ENCODE measurements at places on chromosomes 6 and 20.

- DNase-seq, result no peak
Measured at GRCh38 chr6:47159763-47160162, 117.6 kb upstream of the ADGRF1 start.

- no peak for DNase-seq
Measured at GRCh38 chr6:91633374-91634111, 1046.7 kb upstream of the MAP3K7 start.

- no peak for DNase-seq
Measured at GRCh38 chr6:132021552-132022375, 70.6 kb upstream of the CCN2 start.

GRCh38 chr6:55694148-55694547, 115.2 kb upstream of the HMGCLL1 start:
- DNase-seq, result no peak

- no peak for DNase-seq
Measured at GRCh38 chr20:36394340-36394965, 88.3 kb downstream of the DLGAP4 start.

DNA sequence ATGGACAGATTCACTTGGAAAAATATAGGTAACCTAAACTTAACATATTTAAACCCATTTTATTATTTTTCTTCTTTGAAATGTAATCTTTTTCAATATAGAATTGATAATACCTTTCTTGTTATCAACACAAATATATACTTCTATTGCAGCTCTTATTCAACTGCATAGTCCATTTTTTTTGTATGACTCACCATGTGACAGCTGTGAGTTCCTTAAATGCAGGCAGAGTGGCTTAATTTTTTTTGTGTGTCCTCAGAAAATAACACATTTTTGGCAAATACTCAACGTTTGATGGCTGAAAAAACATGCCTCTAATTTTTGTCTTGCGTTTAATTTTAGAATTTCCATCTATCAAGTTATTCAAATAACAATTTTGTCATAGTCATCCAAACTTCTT, 454.8 kb downstream of the PHF3 start:
- DNase-seq, result no peak

- no peak for DNase-seq
Measured at GRCh38 chr6:33587529-33587928, 7.5 kb upstream of the BAK1 start.

DNA sequence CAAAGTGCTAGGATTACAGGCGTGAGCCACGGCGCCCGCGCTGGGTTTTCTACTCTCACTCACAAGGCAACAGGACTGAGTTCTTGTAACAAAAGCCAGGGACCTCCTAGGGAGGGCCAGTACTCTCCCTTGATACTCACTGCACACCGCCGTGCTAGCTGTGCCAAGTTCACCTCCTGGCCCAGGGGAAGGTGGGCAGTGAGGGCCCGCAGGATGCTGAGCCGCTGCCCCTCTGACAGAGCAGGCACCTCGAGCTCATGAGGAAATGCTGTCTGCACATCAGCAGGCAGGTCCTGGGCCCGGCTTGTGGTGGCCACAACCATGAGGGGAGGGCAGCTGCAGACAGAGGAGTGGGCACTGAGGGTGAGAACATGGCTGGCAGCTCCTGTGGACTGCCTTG, 6.7 kb downstream of the GNMT start:
- DNase-seq, result no peak

DNA sequence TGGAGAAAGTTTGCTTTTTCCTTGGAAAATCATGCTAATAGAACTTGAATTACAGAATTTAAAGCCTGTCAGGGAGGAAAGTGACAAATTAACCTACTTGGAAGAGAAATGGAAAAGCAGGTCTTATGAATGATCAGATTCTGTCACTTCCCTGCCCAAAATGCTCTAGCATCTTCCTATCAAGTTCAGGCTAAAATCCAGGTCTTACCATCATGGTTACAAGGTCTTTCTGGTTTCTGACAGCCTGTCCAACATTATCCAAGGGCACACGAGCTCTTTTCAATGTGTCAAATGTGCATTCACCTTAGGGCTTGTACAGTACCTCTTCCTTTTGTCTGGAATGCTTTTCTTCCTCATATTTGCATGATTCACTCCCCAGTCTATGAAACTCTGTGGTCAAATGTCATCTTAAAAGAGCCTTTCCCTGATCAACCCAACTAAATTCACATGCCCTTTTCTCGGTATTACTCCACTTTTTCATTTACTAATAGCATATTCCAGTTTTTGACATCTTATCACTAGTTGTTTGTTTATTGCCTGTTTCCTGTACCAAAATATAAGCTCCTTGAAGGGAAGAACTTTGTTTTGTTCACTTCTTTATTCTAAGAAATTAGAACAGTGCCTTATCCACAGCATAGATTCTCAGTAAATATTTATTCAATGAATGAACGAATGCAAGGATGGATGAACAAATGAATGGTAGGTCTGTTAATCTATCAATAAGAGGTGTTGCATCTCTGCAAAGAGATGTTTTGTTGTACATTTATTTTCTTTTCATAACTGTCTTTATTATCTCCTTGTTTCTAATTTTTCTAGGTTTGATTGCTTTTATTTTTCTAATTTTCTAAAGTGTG, 139.5 kb downstream of the BCAS1 start:
- no peak for DNase-seq

GRCh38 chr6:95094751-95095663, 482.3 kb upstream of the MANEA start:
- no peak for DNase-seq

DNA sequence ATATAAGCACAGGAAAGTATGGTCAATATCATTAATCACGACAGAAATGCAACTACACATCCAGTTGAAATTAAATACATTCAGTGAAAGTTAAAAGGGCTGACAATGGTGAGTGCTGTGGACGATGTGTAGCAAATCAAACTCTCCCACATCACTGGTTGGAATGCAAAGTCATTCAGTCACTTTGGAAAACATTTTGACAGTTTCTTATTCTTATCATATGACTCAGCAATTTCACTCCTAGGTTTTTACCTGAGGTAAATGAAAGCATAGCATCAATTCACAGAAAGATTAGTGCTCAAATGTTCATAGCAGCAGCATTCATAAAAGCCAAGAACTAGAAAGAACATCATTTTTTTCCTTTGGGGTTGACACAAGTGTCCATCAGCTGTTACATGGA, 28.6 kb upstream of the SAMD5 start:
- no peak for DNase-seq

GRCh38 chr6:21348504-21349195, 244.9 kb upstream of the SOX4 start:
- no peak for DNase-seq

- no peak for DNase-seq
Measured at GRCh38 chr6:5923840-5924239, 82.9 kb downstream of the NRN1 start.

DNA sequence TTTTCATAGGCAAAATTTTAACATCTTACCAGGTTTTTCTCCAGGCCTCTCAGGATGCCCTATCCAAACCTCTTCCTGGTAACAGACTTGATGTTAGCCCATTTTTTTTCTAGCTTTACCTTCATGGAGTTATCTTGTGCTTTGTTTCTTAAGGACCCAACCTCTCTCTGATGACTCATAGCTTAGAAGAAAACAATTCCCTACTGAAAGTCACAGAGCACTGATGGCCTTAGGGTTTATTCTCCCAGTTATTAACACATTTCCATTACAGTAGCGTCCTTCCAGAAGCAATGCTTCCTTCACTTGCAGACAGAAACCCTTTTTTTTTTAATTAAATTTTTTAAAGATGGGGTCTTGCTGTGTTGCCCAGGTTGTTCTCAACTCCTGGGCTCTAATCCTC, 79.4 kb downstream of the IYD start:
- no peak for DNase-seq

DNA sequence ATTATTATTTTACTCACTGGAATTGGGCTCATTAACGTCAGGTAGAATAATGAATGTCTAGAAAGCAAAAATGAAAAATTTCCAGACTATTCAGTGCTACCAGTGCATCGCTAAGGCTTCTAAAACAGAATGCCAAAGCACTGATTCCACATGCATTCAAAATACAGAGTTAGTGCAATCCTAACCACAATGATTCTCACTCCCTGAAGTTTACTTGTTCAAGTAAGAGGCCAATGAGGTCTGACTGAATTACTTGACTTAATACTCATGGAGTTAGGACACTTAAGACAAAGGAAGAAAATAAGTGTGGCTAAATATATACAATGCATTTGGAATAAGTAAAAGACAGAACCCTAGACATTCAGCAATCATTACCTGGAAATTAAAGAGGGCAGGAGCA, 220.5 kb downstream of the PKHD1 start:
- DNase-seq, result no peak

- DNase-seq, result no peak
Measured at GRCh38 chr20:32439132-32439829, 81.2 kb downstream of the ASXL1 start.

DNA sequence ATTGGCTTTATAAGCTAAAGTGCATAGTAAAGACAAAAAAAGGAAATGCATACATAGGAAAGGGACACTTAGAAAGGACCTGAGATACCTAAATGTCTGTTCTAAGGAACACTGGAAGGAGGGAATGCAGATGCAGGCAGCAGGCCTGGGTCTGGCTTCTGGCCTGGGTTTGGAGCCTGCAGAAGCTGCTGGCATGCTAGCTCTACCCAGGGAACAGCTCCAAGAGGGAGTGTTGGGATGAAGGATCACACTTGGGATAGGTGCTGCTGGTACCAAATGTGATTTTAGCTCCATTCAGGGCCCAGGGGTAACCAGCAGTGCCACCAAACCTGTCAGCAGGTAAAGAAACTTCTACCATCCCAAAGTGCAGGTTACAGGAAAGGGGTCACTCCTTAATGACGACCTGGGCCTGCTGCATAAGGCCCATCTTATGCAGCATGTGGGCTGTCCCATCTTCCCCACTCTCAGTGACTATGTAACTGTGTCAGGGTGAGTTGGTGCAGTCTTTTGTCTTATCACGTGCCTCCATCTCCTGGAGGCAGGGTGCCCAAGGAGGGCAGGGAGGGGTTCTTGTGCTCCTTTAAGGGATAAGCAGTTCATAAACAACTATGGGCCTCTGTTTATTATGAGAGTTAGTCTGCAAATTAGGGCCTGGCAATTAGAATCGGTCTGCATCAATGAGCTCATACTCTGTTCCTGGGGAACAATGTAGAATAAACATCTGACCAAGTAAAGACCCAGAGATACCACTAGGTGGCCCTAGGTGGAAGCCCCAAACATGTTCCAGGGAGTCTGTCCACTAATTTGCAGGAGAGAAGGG, 26.9 kb downstream of the DDX27 start:
- no peak for DNase-seq

DNA sequence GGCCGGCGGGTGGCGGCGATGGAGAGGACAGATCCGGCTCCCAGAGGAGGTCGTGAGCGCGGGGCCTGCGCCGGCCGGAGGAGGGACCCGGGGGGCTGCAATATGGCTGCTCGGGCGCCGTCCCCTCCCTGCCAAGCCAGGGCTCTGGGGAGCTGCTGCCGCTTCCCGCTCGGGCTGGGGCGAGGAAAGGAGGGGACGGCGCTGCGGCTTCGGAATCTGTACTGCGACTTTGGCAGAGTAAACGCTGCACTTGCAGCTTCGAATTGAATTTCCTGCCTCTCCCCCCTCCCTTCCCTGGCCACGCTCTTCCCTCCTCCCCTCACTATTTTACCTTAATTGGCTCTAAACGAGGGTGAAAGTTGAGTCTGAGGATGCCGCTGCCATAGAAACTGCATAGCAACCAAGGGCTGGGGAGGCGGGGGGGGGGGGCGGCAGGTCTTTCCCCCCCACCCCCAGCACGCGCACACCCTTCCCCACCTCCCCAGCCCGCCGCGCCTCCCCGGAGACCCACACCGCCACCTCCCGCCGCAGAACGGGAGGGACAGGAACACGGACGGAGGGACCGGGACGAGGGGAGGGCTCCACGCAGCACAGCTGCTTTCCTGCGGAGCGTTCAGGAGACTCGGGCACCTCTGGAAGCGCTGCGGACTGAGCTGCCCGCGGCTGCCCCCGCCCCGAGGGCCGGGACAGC, 93.9 kb downstream of the RNASET2 start:
- DNase-seq, result no peak

GRCh38 chr6:145733810-145734209, 1.5 kb downstream of the EPM2A start:
- DNase-seq, result no peak

- no peak for DNase-seq
Measured at GRCh38 chr20:15396900-15397299, 1059.5 kb upstream of the FLRT3 start.

- no peak for DNase-seq
Measured at GRCh38 chr20:42603655-42604054, 586.1 kb downstream of the PTPRT start.

- DNase-seq, result no peak
Measured at GRCh38 chr6:110618591-110619267, 142.3 kb upstream of the SLC22A16 start.

GRCh38 chr20:43749734-43750294, 23.0 kb upstream of the GTSF1L start:
- no peak for DNase-seq

GRCh38 chr6:159220093-159220492, 50.9 kb downstream of the FNDC1 start:
- DNase-seq, result no peak

DNA sequence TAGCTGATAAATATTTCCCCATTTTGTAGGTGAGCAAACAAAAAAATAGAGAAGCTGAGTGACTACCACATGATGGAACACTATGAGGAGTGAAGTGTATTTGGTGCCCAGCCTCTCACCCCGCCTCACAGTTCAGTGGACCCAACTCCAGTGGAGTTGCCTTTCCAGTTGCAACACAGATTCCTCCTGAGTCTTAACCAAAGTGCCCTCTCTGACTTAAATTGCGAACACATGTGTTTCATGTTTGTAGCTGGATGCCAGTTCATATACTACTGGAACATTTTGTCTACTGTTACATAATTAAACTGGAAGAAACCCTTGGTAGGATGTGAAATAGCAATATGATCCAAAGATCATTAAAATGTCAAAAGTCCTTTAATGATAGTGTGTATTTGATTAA, 448.9 kb downstream of the COL12A1 start:
- DNase-seq, result no peak

DNA sequence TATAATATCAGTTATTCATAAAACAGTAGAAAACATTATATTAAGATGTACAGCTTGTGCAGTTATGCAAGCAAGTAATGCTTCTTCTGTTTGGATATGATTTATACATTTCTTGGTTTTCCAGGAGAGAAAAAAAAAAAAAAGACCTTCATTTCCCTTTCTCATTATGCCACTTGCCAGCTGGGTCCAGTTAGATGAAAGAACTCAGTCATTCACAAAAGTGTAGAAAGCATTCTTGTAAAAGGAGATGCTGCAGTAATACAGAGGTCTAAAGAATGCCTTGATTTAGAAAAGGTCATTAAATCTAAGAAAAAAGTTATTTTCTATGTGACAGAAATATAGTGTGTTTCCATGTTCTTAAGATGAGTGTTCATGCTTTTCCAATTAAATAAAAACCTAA, 7.4 kb downstream of the PDE7B start:
- DNase-seq, result no peak

GRCh38 chr6:9527679-9528286, 887.1 kb downstream of the TFAP2A start:
- DNase-seq, result no peak

DNA sequence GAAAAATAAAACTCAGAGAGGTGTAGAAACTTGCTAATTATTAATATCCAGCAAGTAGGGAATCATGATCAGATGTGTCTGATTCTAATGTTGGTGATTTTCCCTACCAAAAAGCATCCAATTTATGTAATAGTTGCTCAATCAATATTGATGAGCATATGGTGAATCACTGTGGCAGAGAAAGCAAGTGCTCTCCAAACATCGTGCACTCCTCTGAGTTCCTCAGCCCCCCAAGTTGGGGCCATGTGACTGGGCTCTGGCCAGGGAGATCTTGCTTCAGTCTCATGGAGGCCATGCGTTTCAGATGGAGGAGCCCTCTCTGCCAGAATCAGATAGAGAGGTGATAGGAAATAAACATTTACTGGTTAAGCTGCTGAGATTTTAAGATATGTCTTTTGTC, 133.2 kb upstream of the LY86 start:
- DNase-seq, result no peak

Data from forelimb muscle (tissue), 1 donor.